Stimulated activated effector memory CD8-positive, alpha-beta T cell treated with anti-CD3 and anti-CD28 coated beads, Interleukin-12 subunit alpha, Interleukin-12 subunit beta, amount 100 ng/mL, for 72 hours (primary cell): ENCODE measurements at places on chromosomes 5 and 9.

DNA sequence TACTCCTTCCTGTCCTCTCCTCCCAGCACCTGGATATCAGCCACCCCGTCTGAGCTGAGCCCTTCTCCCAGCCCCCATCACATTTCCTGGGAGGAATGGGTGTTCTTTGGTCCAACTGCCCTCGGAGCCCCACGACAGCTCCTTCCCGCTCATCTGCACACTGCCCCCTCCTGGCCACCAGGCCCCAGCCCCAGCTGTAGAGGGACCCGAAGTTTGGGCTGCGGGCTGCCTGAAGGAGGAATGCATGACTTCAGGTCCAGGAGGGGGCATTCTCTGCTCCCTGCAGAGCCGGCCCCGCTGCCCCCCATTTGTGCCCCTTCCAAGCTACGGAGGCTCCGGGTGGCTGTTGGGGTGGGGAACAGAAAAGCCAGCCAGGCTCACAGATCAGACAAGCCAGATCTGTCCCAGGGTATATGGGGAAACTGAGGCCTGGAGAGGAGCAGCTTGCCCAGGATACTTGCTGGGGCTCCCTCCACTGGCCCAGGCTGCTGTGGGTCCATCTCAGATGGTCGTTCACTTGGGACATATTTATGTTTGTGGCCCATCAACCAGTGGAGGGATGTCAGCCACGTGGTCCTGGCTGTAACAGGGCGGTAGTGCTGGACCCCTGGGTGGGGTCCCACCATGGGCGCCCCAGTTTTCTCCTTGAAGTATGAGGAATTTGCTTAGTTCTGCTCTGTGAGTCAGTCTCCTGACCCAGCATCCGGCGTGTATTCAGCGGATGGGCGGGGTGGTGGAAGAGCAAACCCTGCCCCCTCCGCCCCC, 33.1 kb downstream of the DAB2IP start:
- DNase-seq: no peak

- DNase-seq: no peak
These were observed 11.3 kb downstream of the MSX2 start for GRCh38 chr5:174735498-174736330.

DNA sequence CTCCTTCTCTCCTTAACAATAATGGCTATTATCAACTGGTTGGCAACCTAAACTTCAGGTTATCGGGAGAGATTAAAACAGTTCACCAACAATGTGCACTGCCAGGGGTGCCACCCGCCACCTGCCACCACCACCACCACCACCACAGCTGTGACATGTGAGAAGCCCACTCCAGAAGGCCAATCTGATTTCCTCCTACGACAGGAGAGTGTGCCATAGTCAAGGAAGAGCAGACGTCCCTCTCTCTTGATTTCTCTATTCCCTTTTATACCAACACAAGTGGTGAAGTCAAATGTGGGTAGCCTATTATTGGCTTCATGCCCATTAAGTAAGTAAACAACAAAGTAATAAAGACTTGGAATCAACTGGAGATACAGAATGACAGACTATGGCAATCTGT, 22.4 kb downstream of the GNAQ start:
- no peak for DNase-seq

GRCh38 chr5:29218138-29218537, 1975.3 kb upstream of the CDH6 start:
- DNase-seq: no peak

DNA sequence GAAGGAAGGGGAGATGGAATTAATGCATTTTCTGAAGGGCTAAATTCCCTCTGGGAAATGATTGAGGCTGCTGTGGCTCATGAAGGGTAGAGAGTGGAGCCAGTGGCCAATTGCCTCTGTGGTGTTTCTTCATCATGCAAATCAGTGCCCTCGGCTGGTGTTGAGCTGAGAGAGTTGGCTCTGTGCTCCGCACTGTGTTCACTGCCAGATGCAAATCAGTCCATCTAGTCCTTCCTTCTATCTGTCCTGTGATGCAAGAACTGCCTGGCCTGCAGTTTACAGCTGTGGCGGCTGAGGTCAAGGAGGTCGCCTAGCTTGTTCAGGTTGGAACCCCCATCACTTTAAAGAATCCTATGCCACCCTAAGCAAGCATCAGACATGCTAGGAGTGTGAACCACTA, 6.0 kb downstream of the TMEM171 start:
- no peak for DNase-seq

- no peak for DNase-seq
These were observed 256.2 kb downstream of the TAF11L14 start for GRCh38 chr5:17890501-17890900.

DNA sequence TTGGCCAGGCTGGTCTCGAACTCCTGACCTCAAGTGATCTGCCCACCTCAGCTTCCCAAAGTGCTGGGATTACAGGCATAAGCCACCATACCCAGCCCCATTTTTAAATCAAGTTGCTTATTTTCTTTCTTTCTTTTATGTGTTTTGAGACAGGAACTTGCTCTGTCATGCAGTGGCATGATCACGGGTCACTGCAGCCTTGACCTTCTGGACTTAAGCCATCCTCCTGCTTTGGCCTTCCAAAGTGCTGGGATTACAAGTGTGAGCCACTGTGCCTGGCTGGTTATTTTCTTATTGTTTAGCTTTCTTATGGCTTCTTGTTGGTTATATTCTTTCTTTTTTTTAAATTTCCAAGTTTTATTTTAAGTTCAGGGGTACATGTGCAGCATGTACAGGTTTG, 79.7 kb upstream of the C5orf63 start:
- no peak for DNase-seq

- DNase-seq: no peak
These were observed 584.0 kb downstream of the ACTL7B start for GRCh38 chr9:108271646-108272348.

DNA sequence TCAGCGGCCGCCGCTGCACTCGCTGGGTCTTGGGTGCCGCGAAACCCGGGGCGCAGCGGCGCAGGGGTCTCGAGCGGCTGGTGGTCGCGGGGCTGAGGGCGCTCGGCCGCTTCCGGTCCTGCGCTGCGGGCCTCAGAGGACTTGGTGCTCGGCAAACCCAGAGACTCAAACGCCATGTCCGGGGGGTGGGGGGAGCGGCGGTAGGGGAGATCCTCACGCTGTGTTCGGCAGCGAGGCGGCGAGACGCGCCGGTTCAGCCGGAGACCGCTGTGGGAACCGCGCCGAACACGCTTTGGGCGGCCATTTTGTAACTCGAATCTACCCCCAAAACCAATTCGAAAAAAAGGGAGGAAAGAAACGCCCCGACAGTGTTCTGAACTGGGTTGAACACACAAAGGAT, 317.5 kb upstream of the CDH18 start:
- DNase-seq: no peak

DNA sequence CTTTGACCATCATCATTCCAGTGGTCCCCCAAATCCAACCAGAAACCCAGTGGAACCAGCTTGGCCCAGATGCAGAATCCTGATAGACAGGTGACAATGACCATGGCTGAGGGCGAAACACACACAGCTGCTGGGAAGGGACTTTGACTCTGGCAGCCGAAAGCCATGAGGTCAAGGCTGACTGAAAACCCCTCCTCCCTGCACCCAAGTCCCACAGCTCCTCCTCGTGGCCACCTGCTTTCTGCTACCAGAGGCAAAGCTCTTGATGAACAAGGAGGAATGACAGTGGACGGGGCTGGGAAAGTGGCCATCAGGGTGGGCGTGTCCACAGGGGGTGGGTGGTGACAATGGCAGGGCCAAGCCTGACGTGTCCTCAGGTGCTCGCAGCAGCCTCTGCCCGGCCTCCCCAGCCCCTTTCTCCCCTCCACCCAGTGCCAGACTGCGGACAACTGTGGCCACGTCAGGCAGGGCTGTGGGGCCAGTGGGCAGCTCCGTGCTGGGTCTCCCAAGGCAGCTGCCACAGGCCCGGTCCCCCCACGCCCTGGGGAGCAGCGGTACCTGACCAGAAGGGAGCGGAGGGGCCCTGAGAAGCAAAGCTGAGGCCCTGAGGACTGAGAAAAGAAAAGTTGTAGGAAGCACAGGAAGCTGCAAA, 30.8 kb upstream of the SARDH start:
- no peak for DNase-seq
